ENCODE measurements at places on chromosomes 1 and 21.

DNA sequence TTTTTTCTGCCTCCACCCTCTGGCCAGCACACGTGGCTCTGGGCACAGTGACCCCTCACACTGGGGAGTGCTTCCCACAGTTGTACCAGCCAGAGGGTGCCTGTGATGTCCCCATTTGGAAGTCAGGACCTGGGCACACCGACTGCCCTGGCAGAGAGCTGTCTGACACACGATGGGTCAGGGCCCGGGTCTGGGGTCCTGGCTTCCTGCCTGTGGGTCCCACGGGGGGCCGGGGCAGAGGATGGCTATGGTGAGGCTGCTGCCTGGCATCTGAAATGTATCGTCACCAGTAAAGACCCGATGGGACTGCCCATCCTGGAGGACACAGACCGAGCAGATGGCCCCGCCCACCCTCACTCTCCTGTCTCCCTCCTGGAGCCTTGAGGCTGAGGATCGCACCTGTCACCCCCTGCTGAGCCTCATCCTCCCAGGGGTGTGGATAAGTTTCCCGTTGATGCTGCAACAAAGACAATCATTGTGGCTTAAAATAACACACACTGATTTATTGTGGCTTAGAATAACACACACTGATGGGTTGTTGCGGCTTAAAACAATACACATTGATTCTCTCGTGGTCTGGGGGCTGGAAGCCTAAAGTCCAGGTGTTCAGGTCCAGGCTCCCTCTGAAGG is 88.8 kb upstream of the TTC34 start:
- DNase-seq, result no peak

DNA sequence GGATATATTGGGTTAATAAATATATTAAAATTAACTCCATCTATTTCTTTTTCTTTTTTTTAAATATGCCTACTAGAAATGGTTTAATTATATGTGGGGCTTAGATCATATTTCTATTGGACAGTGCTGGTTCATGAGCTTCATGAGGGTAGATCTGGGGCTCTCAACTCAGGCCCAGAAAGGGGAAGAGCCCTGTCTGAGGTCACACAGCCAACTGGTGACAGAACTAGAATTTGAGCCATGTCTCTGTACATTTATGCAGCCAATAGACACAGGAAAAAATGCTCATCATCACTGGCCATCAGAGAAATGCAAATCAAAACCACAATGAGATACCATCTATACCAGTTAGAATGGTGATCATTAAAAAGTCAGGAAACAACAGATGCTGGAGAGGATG is 5.1 kb upstream of the EPHB2 start:
- no peak for DNase-seq

DNA sequence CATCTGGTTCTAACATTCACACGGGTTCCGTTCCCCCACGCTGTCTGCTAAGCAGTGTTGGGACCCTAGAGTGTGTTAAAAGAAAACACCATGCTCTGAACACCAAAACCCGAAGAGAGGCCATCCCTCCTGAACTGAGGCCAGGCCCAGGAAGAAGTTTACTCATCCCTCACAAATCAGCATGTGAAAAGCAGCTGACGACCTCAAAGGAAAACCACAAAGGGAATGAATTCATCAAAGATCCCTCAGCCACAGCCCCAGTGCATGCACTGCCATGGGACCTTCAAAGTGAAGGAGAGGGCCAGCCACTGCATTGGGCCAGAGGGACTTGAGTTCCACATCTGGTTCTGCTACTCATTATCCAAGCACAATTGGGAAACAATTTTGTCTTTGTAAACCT is 7.0 kb upstream of the PSEN2 start:
- DNase-seq, result no peak

GRCh38 chr1:88509379-88509778 is 174.7 kb upstream of the PKN2 start:
- no peak for DNase-seq

- DNase-seq, result no peak
These were observed 114.6 kb downstream of the AKT3 start for GRCh38 chr1:243735457-243735856.

DNA sequence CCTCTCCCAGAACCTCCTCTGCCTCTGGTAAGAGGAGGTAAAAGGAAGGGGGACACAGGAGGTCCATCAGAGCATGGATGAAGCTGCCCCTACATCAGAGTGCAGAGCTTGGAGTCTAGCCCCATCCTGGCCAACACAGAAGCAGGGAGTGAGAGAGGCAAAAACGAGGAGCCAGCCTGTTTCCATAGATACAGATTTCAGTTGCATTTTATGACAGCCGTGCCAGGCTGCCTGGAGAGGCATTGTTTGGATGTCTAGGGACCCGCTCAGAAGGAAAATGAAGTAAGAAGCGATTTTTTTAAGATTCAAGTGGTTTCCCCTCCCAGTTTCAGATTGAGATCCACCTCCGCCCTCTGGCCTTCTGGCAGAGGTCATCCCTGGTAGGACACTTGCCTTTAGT is 11.5 kb upstream of the GJA8 start:
- no peak for DNase-seq

DNA sequence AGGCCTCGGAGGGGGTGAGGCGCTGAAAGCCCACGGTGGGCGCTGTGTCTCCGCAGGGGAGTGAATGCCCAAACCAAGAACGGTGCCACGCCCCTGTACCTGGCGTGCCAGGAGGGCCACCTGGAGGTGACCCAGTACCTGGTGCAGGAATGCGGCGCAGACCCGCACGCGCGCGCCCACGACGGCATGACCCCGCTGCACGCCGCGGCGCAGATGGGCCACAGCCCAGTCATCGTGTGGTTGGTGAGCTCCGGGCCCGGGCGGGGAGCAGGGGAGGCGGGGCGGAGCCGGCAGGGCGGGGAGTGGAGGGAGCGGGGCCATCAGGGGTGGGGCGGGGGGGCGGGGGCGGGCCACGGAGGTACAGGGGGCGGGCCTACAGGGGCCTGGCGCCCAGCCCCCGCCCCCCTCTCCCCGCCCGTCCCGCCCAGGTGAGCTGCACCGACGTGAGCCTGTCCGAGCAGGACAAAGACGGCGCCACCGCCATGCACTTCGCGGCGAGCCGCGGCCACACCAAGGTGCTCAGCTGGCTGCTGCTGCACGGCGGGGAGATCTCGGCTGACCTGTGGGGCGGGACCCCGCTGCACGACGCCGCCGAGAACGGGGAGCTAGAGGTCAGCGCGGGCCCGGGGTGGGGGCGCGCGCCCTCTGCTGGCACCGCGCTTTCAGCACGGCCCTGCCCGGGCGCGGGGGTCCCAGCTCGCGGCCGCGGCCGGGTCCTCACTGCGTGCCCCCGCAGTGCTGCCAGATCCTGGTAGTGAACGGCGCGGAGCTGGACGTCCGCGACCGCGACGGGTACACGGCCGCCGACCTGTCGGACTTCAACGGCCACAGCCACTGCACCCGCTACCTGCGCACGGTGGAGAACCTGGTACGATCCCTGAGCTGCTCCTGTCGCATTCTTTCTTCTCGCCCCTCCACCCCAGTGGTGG is 15.9 kb downstream of the ESPN start:
- no peak for DNase-seq

DNA sequence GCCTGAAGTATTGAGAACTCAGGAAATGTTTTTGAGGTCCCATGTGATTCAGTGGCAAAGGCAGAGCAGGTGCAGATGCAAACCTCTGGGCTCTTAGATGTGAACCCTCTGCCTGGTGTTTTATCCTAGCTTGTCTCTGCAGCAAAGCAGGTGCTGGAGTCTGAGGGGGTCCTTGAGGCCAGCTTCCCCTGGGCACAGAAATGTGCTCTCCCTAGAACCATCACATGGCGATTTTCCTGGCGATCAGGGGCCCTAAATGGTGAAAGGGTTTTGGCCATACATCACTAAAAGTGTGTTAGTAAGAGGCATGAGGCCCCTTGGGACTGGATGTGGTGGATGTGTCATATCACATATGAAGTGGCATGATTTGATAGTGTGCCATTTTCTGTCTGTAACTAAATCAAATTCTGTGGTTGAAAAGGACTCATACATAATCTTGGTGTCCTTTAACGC is 144.8 kb downstream of the ST6GALNAC3 start:
- DNase-seq, result no peak

GRCh38 chr1:246428542-246429308 is 78.4 kb downstream of the SMYD3 start:
- no peak for DNase-seq

GRCh38 chr1:20601129-20601825 is 12.4 kb downstream of the CDA start:
- DNase-seq, result no peak

GRCh38 chr1:20663365-20663764 is 2.2 kb upstream of the DDOST start:
- no peak for DNase-seq

DNA sequence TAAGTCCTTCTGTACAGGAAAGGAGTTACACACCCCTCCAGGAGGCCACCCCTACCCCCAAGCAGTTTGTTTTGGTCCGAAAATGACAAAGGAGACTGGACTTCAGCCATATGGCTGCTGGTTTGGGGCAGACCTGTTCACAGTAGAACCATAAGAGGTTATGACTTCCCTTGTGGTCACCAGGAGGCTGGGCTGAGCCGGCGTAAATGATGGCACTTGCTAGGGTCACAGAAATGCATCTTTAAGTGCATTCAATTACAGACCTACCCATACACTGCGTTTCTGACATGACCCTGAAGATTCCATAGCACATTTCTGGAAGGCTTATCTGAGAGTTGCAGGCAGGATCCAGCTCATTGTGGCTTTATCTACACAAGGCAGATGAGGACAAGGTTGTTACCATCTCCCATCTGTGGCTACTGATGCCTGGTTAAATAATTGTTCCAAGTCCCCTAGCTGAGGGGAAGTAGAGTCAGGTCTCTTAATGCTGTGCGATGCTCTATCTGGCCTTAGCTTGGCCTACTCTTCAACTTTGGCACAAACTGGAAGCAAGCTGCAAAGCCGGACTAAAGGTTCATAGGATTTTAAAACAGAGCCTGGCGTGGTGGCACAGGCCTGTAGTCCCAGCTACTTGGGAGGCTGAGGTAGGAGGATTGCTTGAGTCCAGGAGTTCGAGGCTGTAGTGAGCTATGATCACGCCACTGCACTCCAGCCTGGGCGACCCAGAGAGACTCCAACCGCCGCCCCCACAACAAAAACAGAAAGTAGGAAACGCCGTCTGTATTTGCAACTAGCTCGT is 1.7 kb upstream of the TRIM67 start:
- no peak for DNase-seq

DNA sequence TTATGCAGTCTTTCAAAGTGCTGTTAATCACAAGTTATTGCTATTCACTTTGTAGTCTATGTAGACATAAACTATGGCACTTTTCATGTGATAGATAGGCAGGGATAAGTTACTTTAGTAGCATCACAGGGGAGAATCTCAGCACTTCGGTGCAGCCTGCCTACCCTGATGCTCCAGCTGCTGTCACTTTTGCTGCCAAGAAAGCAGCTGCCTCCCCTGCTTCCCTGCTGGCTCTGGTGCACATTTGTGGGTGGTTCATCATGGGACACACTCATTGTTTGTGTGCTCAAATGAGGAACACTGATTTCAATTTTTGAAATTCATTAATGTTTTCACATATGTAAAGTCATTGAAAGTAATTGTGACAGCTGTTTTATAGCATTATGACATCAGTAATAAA is 272.6 kb downstream of the S1PR1 start:
- no peak for DNase-seq

DNA sequence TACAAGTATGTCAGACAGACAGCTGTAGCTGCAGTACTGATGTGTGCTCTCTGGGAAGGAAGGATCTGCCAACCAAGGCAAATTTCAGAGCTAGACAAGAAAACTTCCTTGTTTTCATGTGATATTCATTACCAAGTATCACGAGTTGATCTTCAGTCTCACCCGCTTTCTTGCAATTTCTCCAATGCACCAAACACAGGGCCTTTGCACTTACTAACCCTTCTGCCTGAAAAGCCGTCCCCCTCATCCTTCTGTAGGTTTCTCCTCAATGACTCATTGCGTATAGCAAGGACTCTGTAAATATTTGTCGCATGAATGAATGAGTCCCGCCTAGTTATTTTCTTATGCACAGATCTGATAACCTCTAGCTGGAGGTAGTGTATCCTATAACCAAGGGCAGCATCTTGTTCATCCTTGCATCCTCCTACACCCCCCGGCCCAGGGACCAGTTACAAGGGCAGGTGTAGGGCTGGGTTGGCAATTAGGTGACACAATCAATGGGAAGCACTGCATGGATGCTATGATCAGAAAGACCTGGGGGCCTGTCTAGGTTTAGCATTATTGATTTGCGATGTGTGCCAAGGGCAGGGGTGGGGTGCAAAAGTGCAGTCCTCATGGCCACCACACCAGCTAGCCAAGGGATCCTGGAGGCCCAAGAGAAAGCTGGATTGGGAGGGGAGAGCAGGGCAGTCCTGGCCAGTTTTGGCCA is 51.4 kb upstream of the GPR157 start:
- no peak for DNase-seq

DNA sequence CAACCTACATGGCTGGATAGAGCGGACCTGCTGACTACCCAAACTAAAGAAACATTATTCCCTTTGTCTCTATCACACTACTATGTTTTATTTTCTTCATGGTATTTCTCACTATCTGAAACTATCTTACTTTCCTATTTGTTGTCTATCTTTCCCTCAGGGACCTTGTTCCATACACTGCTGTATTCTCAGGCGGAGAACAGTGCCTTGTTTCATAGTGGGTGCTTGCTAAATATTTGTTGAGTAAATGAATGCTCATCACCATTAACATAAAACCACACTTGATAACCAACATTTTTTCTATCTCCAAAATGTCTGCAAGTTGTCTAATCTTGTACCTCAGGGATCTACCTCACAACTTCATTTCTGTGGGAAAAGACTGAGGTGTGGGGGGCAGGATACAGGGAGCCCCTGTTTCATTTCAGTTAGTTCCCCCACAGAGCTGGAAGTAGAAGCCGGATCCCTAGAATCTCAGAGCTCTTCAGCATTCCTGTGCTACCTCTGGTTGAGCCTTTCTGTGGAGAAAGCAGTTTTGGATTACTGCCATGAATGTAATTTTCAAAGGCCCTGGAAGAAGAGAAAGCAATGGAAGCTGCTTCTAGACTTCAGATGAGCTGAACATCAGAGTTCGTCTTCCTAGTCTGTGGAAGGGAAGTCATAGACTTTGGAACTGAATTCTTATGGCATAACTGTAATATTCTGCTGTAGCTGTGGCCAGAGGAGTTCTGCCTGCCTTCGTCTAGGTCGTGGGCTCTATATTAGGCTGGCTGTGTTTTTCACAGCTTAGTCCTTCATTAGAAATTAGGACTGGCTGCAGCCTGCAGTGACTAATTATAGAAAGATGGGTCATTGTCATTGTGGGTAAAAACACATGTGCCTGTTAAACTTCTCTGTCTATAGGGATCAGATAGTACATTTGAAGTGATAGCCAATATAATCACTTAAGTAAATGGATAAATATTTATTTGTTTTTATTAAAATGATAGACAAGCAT is 293.2 kb upstream of the SGIP1 start:
- peak; percentile 44 for DNase-seq

- DNase-seq, result no peak
These were observed 91.3 kb downstream of the RPE65 start for GRCh38 chr1:68358439-68358838.

GRCh38 chr1:233094269-233094668 is 143.9 kb downstream of the NTPCR start:
- DNase-seq, result no peak

- DNase-seq, result no peak
These were observed 24.0 kb downstream of the PGLYRP3 start for GRCh38 chr1:153288634-153289275.

GRCh38 chr1:56356376-56356990 is 222.9 kb downstream of the PLPP3 start:
- no peak for DNase-seq

- peak; percentile 30 for DNase-seq
These were observed 1.3 kb downstream of the KDM5B start for GRCh38 chr1:202806845-202807450.

Measured in G401 (cell line).